Activated naive CD8-positive, alpha-beta T cell treated with anti-CD3 and anti-CD28 coated beads, Interleukin-2, amount 50 U/mL, for 16 hours (primary cell): ENCODE measurements at places on chromosomes 2 and 18.

- no peak for DNase-seq
These were observed 6.8 kb downstream of the COPS8 start for GRCh38 chr2:237092506-237092905.

GRCh38 chr2:112687522-112687921, 33.3 kb upstream of the NT5DC4 start:
- no peak for DNase-seq

GRCh38 chr2:8679827-8680731, 1.8 kb upstream of the ID2 start:
- DNase-seq: no peak

- DNase-seq: no peak
These were observed 76.8 kb downstream of the PLA2R1 start for GRCh38 chr2:159985656-159986055.

GRCh38 chr2:10067330-10067729, 12.9 kb downstream of the CYS1 start:
- DNase-seq: no peak

DNA sequence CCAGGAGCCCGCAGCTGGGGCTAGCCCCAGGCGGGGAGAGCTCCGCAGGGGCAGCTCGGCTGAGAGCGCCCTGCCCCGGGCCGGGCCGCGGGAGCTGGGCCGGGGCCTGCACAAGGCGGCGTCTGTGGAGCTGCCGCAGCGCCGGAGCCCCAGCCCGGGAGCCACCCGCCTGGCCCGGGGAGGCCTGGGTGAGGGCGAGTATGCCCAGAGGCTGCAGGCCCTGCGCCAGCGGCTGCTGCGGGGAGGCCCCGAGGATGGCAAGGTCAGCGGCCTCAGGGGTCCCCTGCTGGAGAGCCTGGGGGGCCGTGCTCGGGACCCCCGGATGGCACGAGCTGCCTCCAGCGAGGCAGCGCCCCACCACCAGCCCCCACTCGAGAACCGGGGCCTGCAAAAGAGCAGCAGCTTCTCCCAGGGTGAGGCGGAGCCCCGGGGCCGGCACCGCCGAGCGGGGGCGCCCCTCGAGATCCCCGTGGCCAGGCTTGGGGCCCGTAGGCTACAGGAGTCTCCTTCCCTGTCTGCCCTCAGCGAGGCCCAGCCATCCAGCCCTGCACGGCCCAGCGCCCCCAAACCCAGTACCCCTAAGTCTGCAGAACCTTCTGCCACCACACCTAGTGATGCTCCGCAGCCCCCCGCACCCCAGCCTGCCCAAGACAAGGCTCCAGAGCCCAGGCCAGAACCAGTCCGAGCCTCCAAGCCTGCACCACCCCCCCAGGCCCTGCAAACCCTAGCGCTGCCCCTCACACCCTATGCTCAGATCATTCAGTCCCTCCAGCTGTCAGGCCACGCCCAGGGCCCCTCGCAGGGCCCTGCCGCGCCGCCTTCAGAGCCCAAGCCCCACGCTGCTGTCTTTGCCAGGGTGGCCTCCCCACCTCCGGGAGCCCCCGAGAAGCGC, 15.0 kb upstream of the GMPPA start:
- DNase-seq: no peak

DNA sequence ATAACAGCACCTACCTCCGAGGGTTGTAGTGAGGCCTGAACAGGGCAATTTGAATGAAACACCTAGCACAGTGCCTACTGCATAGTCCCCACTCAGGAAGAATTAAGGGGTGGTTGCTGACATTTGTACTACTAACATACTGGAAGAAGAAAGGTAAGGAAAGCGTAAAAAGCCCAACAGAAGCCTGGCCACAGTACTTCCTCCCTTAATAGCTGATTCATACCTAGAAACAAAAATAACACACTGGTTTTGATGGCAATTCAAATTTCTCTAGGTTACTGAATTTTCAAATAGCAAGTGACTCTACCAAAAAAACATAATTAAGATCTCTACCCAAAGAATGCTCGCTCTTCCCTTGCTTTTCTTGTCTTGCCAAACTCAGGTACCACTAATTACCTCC, 16.2 kb downstream of the SUCLG1 start:
- DNase-seq: no peak

- DNase-seq: no peak
These were observed 937.7 kb downstream of the CPS1 start for GRCh38 chr2:211494085-211494484.

GRCh38 chr2:186033541-186033940, 294.9 kb downstream of the FSIP2 start:
- DNase-seq: no peak
